ENCODE measurements at places on chromosomes 4 and X.
A peak's percentile ranks its signal among the peaks of the same experiment; 100 is the strongest.

DNA sequence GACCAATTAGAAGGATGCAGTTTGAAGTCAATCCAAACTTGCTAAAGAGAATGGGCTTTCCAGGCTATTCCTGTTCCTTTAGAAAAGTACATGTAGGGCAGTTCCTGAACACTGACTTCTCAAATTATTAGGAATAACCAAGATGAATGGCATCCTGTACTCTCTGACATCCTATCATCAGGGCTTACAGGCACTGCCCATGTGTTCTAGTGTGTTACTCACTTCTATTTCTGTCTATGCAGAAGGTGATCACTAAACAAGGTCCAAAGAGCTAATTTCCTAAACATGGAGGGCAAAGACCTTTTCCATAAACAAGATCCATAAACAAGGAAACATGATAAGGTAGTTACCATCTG is 53.6 kb downstream of the AWAT2 start:
- no peak for DNase-seq

- DNase-seq = no peak
Measured at GRCh38 chrX:46447384-46447783, 97.8 kb downstream of the ZNF674 start.

- peak; percentile 52 for DNase-seq
Measured at GRCh38 chr4:7831330-7831729, 108.3 kb downstream of the AFAP1 start.

DNA sequence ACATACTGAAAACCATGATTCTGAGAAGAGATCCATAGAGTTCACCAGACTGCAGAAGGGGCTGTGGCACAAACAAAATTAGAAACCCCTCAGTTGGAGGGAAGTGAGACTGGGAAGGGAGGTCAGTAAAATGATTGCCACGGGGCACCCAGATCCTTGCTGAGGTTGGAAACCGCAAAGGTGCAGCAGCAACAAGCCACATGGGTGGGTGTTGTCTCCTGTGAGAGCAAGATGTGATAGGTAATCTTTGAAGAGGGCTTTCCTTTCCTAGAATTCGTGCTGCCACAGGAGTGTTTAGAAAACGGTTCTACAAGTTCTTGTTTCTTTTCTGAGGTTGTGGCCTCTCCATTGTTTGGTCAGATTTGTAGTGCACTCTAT is 85.5 kb downstream of the NFKB1 start:
- DNase-seq = peak; percentile 43

DNA sequence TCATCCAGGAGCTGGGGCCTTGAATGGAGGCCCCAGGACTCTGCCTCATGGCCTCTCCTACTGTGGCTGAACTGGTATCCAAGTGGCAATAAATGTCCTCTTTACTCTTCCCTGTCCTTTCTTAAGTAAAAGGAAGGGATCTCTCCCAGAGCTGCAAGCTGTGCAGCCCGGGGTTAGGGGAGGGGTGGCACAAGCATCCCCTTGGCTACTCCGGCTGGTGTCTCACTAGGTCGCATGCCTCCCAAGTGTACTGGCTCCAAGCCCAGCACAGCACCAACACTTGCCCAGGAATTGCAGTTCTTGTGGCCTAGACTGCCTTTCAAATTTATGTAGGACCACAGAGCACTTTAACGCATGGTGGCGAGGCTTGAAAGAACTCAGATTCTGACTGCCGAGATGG is 44.7 kb upstream of the MED14 start:
- DNase-seq = no peak

DNA sequence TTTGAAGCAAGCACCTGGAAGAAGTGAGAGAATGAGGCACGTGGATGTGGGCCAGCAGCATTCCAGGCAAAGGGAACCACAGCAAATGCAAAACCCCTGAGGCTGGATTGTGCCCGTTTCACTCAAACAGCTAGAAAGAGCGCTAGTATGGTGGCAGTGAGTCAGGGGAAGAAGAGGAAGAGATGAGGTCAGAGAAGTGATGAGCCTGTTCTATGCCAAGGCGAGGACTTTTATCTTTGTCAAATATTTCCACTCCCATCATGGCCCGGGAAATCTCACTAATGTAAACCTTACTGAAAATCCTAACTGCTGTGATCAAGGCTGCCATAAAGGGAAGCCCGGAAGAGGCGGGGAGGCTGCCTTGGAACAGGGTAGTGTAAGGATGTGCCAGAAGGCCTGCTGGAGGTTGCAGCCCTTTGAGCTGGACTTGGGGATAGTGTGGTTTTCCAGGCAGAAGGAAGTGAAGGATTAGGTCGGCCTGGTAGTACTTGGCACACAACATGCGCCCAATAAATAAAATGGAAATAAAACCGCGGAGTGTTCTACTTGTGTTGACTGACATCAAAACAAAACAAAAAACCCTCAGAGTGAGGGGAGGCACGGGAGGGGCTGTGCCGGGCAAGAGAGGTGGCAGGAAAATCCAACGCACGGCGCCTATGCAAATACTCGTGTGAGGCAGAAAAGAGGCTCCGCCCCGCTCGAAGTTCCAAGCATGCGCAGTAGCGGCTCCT is 1.2 kb upstream of the CDK16 start:
- DNase-seq = peak; percentile 28

DNA sequence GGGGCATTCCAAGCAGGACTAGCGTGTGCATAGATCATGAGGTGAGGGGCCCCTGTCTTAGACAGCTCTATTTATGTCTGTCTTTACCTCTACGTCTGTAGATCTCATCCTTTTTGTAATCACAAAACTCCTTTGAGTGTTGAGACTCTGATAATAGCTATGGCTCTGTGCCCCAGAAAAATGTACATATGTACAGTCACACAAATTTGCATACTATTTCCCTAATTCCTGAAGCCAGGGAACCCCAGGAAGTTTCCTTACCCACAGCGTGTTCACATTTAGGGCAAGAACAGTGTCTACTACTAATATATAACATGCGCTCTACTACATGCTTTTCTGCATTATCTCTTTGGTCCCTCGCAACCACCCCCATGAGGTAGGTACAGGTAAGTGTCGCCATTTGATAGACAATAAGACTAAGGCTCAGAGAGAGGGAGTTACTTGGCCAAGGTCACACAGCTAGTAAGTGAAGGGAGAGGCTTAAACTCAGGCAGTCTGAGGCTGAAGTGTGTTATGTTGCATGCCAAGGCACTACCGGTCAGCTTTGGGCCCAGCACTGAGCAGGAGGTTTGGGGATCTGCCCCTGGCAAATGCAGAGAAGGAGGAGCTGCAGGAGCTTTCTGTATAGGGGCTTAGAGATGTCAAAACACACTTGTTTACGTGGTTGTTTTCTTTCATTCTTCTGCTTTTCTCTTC is 21.0 kb upstream of the CITED1 start:
- no peak for DNase-seq

Data from activated CD4-positive, alpha-beta T cell treated with anti-CD3 and anti-CD28 coated beads for 48 hours (primary cell).